ENCODE measurements at places on chromosomes 2 and 18. TPM values are rescaled to one million over a fixed set of nuclear protein-coding genes. Genes with fewer than 3 reads are reported as not detected.

KCNK3 gene
- 6.6 TPM for total RNA-seq

DNA sequence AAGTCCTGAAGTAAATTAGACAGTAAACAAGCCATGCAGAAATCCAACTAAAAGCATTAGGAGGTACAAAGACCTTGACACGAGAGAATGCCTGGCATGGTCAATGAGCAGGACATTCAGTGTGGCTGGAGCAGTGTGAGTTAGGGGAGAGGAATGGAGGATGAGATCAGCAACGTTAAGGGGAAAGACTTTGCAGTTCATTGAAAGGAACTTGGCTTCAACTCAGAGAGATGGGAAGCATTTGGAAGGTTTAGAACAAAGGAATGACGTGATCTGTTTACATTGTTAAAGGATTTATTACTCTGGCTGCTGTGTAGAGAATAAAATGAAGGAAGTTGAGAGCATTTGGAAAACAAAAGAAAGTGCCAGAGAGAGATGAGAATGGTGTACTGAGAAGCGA is 621.3 kb downstream of the XIRP2 start:
- no peak overlapping the region for H3K4me3 ChIP-seq
- H3K27ac ChIP-seq, result peak overlapping the region; percentile 39
- H3K36me3 ChIP-seq, result no peaks in the 10 kb centered on the region
- H3K27me3 ChIP-seq, result no peaks in the 10 kb centered on the region
- peaks cover 12% of the 10 kb centered on the region for H3K4me1 ChIP-seq
- DNase-seq, result no peak

FBXO48 gene
- 0.77 TPM for total RNA-seq

DNA sequence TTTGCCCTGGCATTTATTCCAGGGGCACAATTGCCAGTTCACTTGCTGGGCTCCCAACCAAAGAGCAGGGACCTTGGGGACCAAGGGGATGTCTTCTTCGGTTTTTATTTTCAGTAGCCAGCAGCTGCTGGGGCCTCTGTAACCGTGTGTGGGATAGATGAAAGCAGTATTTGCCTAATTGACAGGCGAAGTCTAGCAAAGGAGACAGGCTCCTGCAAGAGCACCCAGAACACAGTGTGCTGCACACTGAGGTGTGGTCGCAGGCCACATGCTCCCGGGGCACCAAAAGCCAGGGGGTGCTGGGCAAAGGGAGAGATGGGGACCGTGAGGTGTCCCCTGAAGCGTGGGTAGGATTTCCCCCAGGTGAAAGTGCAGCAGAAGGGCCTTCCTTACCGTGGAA is 5.3 kb downstream of the SAG start:
- no peak for DNase-seq
- no peaks in the 10 kb centered on the region for H3K36me3 ChIP-seq
- H3K27me3 ChIP-seq, result no peaks in the 10 kb centered on the region

DNA sequence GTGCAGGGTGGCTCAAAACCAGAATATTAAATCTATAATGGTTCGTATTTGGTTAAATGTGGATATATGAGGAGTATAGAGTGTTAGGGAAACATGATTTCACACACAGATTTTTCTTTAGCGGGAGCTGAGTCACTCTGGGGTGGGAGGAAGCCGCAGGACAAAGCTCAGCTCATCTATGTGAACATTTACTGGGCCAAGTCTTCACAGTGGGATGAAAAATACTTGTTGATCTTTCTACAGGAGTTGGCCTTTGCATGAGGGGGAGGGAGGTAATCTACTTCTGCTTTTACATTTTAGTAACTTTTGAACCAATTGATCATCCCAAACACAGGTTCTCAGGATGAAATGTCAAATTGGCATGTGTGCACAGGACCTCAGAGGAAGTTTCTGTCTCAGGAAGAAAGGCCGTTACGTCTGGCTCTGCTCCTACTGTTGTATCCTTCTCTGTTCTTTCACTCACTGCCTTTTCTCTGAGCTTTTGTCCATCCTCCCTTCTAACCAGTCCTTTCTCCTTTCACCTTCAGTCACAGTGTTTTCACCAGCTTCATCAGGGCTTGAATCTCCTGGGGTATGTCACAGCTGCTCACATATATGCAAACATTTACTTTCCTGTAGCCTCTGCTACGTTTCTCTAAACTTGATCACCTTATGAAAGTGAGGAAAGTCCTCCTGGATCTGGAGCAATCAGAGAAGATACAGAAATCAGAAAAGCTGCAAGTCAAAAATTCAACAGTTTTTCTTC is 943.3 kb upstream of the FANCL start:
- no peaks in the 10 kb centered on the region for H3K27me3 ChIP-seq
- peak overlapping the region; percentile 81 for H3K27ac ChIP-seq
- H3K4me1 ChIP-seq, result peaks cover 31% of the 10 kb centered on the region

DNA sequence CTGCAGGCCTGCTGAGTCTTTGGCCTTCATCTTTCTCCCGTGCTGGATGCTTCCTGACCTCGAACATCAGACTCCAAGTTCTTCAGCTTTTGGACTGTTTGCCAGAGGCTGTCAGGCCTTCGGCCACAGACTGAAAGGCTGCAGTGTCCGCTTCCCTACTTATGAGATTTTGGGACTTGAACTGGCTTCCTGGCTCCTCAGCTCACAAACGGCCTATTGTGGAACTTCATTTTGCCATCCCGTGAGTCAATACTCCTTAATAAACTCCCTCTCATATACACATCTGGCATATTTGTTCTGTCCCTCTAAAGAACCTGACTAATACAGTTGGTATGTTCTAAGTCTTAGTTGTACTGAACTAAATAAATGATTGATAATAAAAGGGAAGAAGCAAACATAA is 702.8 kb upstream of the LINC00305 start:
- no peak overlapping the region for H3K4me3 ChIP-seq
- H3K27me3 ChIP-seq, result no peaks in the 10 kb centered on the region
- H3K4me1 ChIP-seq, result peaks cover 11% of the 10 kb centered on the region
- H3K27ac ChIP-seq, result no peak overlapping the region

DNA sequence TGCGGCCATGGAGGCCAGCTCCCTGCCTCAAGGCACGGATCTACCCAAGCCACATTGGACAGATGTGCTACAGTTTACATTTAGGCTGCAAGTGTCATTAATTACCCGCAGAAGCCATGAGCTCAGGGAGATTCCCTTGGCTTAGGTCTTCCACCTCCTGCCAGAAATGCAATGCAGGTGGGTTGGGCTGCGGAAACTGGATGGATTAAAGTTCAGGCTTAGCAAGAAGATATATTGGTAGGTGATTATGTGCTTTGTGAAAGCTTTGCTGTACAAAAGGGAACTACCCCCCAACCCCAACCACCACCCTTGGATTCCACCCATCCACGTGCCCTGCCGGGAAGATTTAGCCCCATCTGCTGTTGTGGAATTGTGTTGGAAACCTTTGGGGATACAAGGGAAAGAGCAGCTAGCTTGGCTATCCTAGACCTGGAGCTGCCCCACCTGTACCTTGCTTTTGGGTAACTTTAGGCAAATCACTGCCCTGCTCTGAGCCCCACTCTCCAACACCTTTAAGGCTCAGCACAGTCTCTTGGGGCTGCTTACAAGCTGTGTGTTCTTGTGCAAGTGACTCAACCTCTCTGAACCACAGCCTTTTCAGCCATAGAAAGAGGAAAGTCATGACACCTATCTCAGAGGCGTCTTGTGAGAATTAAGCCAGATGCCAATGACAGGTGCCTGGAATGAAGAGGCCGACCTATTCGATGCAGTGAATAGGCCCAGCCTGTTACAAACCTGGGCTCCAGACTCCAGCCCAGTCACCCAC is 141.6 kb upstream of the GLI2 start:
- H3K36me3 ChIP-seq, result no peaks in the 10 kb centered on the region
- no peak for DNase-seq
- peaks cover 4% of the 10 kb centered on the region for H3K4me1 ChIP-seq
- peaks cover 14% of the 10 kb centered on the region for H3K27me3 ChIP-seq
- no peak overlapping the region for H3K27ac ChIP-seq

MEP1B gene
- total RNA-seq, result 0.18 TPM

- peaks cover 4% of the 10 kb centered on the region for H3K4me1 ChIP-seq
- H3K36me3 ChIP-seq, result peaks cover 3% of the 10 kb centered on the region
- no peaks in the 10 kb centered on the region for H3K27me3 ChIP-seq
These were observed 17.3 kb downstream of the ADRA2B start for GRCh38 chr2:96098900-96099590.

FEV gene
- 0.29 TPM for total RNA-seq

DNA sequence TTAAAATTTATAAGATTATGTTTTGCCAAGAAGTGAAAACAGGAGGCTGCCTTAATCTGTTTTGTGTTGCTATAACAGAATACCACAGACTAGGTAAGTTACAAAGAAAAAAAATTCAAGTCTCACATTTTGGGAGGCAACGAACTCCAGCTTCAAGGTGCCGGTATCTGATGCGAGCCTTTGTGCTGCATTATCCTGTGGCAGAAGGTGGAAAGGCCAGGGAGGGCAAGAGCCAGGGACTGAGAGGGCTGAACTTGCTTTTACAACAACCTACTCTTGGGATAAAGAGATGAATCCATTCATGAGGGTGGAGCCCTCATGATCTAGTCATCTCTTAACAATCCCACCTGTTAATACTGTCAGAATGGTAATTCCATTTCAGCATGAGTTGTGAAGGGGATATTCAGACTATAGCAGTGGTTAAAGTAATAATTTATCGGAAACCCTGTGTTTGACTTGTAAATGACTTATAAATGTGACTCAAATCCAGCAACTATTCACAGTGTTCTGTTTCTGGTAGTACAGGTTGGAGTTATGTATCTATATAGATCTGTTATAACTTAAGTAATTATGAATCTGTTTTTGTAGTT is 3.7 kb downstream of the MTX2 start:
- no peak for DNase-seq
- H3K27me3 ChIP-seq, result no peaks in the 10 kb centered on the region
- H3K4me3 ChIP-seq, result no peak overlapping the region
- H3K4me1 ChIP-seq, result peaks cover 13% of the 10 kb centered on the region

DNA sequence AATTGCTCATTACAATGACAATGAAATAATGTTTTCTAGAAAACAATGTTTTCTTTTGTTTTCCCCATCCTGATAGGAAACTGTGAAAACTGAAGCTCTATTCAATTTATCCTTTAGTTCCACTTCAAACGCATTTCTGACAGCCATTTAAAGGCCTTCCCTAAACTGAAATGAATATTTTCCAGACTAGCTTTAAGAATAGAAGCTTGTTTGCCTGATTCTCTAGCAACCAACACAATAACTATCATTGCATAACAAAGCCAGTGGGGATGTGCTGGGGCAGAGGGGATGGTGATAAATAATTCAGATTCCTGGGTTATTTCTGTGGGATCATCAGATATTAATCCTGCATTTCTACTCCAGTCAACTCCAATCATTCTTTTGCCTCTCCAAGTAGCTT is 427.1 kb downstream of the RND3 start:
- no peak overlapping the region for H3K27ac ChIP-seq
- peaks cover 6% of the 10 kb centered on the region for H3K4me1 ChIP-seq
- H3K36me3 ChIP-seq, result no peaks in the 10 kb centered on the region
- no peaks in the 10 kb centered on the region for H3K27me3 ChIP-seq

RNF103 gene
- total RNA-seq, result 39.4 TPM

DNA sequence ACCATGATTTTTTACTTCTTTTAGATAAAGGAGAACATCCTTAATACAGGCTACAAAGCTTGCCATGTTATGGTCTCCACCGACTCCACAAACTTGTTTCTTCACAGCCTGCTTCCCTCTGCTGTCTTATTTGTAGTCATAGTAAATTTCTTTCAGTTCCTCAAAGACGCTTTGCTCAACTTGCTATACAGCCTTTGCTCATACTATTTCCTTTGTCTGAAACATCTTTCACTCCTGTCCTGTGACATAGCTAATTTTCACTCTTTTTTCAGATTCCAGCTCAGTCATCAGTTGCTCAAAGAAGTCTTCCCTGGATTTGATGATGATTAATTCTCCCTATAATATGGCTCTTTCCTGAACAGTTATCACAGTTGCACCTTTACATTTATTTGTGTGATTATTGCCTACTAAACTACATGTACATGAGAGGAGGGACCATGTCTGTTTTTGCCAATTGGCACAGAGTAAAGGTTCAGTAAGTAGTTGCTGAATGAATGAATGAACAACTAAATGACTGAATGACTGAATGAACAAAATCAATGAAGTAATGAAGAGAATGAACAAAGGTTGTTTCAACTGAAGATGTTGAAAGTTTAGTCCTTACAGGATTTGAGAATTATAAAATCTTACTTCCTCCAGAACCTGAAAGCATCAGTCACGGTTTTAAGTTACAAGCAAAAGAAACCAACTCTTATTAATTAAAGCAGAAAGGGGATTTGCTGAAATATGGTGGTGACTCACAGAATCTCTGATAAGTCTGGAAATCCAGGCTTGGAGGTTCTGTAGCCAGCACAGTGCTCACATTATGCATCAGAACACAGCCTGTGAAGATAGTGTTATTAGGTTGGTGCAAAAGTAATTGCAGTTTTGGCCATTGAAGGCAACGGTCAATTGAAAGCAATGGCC is 186.4 kb upstream of the FAM98A start:
- no peaks in the 10 kb centered on the region for H3K27me3 ChIP-seq
- no peak overlapping the region for H3K4me3 ChIP-seq
- no peak for DNase-seq
- no peak overlapping the region for H3K27ac ChIP-seq

DNA sequence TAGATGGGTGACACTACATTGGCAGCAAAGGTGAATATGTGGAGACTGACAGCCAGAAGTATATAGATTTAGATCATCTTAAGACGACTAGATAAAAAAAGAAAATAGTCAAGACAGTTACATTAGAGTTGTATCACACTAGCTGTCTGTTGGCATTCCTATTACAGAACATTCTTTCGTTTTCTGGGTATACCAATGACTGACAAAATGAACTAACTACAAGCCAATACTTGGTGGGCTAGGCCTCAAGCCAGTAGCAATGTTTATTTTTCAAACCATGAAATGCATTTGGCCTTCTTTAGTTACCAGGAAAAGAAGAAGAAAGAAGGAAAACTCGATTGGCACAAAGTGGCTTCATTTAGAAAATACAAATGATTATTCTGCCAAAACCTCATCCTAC is 944.9 kb upstream of the ZEB2 start:
- no peaks in the 10 kb centered on the region for H3K36me3 ChIP-seq
- no peak for DNase-seq
- H3K4me1 ChIP-seq, result no peaks in the 10 kb centered on the region
- no peaks in the 10 kb centered on the region for H3K27me3 ChIP-seq
- no peak overlapping the region for H3K4me3 ChIP-seq
- H3K27ac ChIP-seq, result no peak overlapping the region

- no peak overlapping the region for H3K4me3 ChIP-seq
- H3K27me3 ChIP-seq, result peaks cover 17% of the 10 kb centered on the region
- no peaks in the 10 kb centered on the region for H3K36me3 ChIP-seq
- peaks cover 13% of the 10 kb centered on the region for H3K4me1 ChIP-seq
These were observed 235.1 kb downstream of the SEPTIN10 start for GRCh38 chr2:109378682-109379081.

DNA sequence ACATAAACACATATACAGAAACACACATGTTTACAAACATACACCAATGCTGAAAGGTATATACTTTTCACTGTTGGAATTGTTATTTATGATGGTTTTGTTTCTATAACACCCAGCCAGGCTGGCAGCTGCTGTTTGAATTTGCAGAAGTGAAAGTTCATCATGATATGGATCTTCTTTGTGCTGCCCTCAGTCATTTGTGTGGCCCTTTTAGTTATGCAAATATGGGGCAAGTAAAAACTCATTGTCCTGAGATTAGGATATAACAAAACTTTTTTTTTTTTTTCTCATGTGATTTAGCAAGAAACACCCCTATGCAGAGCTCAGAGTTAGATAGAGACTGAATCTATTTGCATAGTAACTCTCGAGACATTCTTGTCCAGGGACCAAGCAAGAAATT is 714.1 kb downstream of the KCNJ3 start:
- H3K36me3 ChIP-seq, result no peaks in the 10 kb centered on the region
- H3K27ac ChIP-seq, result no peak overlapping the region
- no peak overlapping the region for H3K4me3 ChIP-seq
- DNase-seq, result no peak
- no peaks in the 10 kb centered on the region for H3K27me3 ChIP-seq

- H3K4me1 ChIP-seq, result no peaks in the 10 kb centered on the region
- H3K36me3 ChIP-seq, result no peaks in the 10 kb centered on the region
- no peak overlapping the region for H3K4me3 ChIP-seq
- H3K27ac ChIP-seq, result no peak overlapping the region
- no peak for DNase-seq
These were observed 8.4 kb downstream of the CAVIN2 start for GRCh38 chr2:191838526-191838925.

Measured in mesothelial cell of epicardium (in vitro differentiated cells).